ENCODE measurements at places on chromosomes 3 and 15. TPM values are rescaled to one million over a fixed set of nuclear protein-coding genes. Genes with fewer than 3 reads are reported as not detected.

Gene LRRC15
- 0.24 TPM for total RNA-seq

DNA sequence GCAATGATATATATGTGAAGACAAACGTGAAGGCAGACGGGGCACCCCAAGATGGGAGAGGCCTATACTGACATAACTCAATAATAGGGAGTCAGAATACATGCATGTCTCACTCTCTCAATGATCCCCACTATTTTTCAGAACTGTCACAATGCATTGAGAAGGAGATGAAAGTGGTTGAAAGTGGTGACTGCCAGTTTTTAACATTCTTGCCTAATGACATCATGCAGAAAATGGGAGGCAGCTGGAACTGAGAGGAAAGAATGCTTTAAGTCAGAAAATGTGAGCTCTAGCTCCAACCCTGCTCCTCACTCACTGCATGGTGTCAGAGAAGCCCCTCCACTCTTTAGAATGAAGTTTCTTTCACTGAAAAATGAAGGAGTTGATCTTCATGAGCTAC is 55.3 kb upstream of the P2RY1 start:
- no peak overlapping the region for H3K27ac ChIP-seq
- no peaks in the 10 kb centered on the region for H3K36me3 ChIP-seq
- H3K4me3 ChIP-seq, result no peak overlapping the region
- no peak for DNase-seq
- H3K27me3 ChIP-seq, result no peaks in the 10 kb centered on the region

DNA sequence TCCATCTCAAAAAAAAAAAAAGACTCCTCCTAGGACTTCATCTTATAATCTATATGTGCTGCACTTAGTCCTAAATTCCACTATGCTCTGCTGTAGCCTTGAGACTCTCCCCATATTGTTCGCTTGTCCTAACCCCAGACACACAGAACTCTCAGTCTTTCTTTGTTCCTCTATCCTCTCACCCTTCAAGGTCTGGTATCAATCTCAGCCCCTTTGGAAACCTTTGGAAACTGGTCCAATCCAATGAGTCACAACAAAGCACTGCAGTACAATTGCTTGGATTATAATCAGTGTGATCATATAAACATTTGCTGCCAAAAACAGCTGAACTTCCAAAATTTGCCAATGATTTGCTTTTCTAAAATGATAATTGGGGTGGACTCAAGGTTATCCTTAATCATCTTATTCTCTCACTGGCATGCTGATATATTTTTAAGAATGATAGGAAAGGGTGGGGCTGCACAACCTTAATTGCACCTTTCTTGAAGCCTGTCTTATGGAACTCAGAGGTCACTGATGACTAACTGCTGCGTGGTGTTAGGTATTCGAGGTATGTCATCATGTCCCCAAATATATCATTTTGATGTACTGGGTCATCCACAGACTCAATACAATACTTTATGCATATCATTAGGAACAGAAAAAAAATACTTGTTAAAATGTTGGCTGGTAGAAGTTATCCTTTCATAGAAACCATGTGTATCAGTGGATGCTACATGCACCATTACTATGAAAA is 756.7 kb downstream of the NR2F2 start:
- no peaks in the 10 kb centered on the region for H3K36me3 ChIP-seq
- no peak overlapping the region for H3K27ac ChIP-seq
- H3K27me3 ChIP-seq, result no peaks in the 10 kb centered on the region
- H3K4me3 ChIP-seq, result no peak overlapping the region
- H3K4me1 ChIP-seq, result no peaks in the 10 kb centered on the region
- DNase-seq, result no peak

DNA sequence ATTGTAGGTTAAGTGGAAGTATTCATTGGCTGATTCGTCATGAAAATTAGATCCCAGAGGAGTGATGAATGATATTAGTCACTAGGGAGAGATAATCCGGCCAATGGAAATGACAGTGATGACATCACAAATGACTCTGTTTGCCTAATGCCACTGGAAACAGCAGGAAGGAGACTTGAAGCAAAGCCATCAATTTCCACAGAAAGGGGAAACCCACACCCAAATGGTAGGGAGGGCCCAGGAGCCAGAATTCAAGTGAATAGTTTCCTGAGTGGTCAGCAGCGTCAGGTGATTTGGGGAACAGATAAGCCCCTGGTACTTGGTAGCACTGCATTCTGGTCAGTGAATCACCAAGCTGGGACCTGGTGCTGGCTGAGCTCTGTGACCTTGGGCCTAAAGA is 3.3 kb upstream of the ADAMTS9 start:
- H3K27ac ChIP-seq, result no peak overlapping the region
- H3K27me3 ChIP-seq, result no peaks in the 10 kb centered on the region
- no peak overlapping the region for H3K4me3 ChIP-seq

DNA sequence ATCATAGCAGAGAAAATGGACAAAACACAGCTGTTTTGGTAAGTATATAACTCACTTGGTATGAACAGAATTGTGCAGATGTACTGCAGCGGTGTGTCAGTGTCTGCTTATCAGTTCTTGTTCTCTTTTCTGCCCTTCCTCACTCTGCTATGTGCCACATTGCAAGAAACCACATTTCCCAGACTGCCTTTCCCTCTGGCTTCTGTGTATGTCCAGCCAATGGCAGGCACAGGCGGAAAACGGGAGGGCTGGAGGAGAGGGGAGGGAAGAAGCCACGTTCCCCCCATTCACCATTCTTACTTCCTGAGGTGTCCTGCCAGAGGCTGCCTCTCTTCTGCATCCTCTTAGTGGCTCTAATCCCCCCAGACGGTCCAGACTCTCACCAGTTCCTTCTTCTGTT is 15.4 kb downstream of the HHLA2 start:
- no peaks in the 10 kb centered on the region for H3K27me3 ChIP-seq
- H3K27ac ChIP-seq, result no peak overlapping the region
- H3K36me3 ChIP-seq, result no peaks in the 10 kb centered on the region
- H3K4me1 ChIP-seq, result no peaks in the 10 kb centered on the region

Gene CD276
- total RNA-seq, result 55.0 TPM

- no peak for DNase-seq
- H3K4me1 ChIP-seq, result peaks cover 51% of the 10 kb centered on the region
- H3K27ac ChIP-seq, result peak overlapping the region; percentile 49
- peaks cover 32% of the 10 kb centered on the region for H3K36me3 ChIP-seq
These were observed 19.3 kb upstream of the GPX1 start for GRCh38 chr3:49377483-49377882.

Gene HES1
- total RNA-seq, result 29.5 TPM

DNA sequence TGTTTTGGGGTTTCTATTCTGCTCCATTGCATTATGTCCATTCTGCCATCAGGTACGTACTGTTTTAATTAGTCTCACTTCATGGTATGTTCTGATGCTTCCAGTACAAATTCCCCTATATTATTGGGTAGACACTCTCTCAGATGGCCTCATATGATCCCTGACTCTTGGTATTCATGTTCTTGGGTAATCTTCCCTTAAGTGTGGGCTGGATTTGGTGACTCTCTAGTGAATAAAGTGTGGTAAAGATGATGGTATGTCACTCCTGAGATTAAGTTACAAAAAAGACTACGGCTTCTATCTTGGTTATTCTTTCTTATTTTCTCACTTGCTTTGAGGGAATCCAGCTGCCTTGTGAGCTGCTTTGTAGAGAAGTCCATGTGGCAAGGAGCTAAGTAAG is 89.6 kb upstream of the TBC1D5 start:
- no peaks in the 10 kb centered on the region for H3K4me1 ChIP-seq
- H3K27me3 ChIP-seq, result no peaks in the 10 kb centered on the region
- H3K27ac ChIP-seq, result no peak overlapping the region
- no peaks in the 10 kb centered on the region for H3K36me3 ChIP-seq
- H3K4me3 ChIP-seq, result no peak overlapping the region
- no peak for DNase-seq

DNA sequence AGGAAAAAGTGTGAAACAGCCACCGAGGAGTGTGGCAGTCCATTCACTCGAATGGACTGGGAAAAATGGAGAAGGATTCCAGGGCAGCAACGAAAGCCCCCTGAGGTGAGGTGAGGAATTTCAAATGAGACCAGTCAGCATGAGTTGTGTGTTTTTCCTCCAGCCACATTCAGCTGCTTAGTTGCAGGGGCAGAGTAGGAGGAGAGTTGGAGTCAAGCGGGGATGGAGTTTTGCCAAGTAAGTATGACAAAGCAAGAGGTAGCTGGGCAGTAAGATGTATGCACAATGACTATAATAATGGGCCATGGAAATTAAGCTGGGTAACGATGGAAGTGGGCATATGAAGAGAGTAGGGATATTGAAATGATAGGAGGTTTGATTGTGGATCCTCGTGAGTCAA is 64.4 kb downstream of the CCDC54 start:
- no peaks in the 10 kb centered on the region for H3K27me3 ChIP-seq
- H3K4me3 ChIP-seq, result no peak overlapping the region
- no peaks in the 10 kb centered on the region for H3K4me1 ChIP-seq
- no peak for DNase-seq

GRCh38 chr15:51131596-51132290 is 37.0 kb upstream of the TNFAIP8L3 start:
- H3K4me1 ChIP-seq, result no peaks in the 10 kb centered on the region
- H3K27ac ChIP-seq, result no peak overlapping the region
- no peaks in the 10 kb centered on the region for H3K36me3 ChIP-seq
- no peaks in the 10 kb centered on the region for H3K27me3 ChIP-seq

DNA sequence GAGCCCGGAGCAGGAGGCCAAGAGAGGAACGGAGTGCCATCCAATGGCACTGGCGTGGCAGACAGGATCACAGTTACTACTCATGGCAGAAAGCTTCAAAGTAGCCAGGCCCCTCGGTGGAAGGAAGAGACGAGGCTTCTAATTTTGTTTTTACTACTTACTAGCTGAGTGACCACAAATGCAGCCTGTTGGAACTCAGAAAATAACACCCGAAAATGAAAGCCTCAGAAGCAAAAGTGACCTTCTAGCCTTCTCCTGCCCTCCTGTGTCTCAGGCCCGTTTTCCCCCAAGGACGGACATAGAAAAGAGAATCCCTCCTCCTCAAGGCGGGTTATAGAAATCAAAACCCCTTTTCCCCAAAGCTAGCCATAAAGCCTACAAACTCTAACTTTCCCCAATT is 9.9 kb upstream of the STRA6 start:
- no peaks in the 10 kb centered on the region for H3K36me3 ChIP-seq
- H3K27ac ChIP-seq, result no peak overlapping the region
- no peaks in the 10 kb centered on the region for H3K4me1 ChIP-seq
- H3K4me3 ChIP-seq, result no peak overlapping the region
- no peak for DNase-seq
- peaks cover 3% of the 10 kb centered on the region for H3K27me3 ChIP-seq

DNA sequence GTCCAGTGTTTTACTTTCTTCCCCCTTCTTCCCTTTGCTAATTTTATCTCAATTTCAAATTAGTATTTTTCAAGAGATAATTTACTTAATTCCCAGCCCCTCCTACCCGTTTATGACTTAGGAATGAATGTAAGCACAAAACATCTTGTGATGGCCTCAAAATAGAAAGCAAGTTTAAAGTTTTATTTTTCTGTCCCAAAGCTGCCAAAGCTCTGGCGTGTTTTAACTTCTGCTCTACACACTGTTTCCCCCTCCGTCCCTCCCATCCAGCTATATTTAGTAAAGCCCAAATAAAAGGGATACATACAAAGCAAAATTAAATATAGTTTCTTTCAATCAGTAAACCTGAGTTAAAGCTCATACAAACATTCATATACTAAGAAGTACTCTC is 59.9 kb downstream of the IGF2BP2 start:
- H3K27ac ChIP-seq, result peak overlapping the region; percentile 44
- no peak overlapping the region for H3K4me3 ChIP-seq
- peaks cover 45% of the 10 kb centered on the region for H3K4me1 ChIP-seq
- no peaks in the 10 kb centered on the region for H3K27me3 ChIP-seq
- no peak for DNase-seq
- no peaks in the 10 kb centered on the region for H3K36me3 ChIP-seq

Gene ADAMTSL3
- 26.4 TPM for total RNA-seq

DNA sequence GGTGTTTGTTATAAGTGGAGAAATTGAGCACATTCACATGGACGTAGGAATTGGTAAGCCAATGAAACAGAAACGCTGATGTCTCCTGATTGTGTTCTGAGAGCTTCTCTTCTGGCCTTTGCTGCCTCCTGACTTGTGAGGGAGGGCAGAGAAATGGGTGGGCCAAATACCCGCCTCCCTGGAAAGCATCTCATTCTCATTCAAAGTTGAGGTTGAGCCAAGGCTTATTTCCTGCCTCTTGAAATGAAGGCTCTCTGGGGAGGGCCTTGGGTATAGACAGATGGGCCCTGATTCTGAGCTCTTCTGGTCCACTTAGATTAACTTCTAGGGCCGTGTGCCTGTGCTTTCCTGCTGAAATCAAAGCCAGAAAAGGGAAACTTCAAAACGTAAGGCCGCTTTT is 57.4 kb upstream of the MYZAP start:
- peak overlapping the region; percentile 56 for H3K27ac ChIP-seq
- DNase-seq, result no peak
- peaks cover 25% of the 10 kb centered on the region for H3K4me1 ChIP-seq
- peaks cover 32% of the 10 kb centered on the region for H3K36me3 ChIP-seq
- H3K27me3 ChIP-seq, result no peaks in the 10 kb centered on the region

- H3K36me3 ChIP-seq, result no peaks in the 10 kb centered on the region
- no peak for DNase-seq
- no peaks in the 10 kb centered on the region for H3K27me3 ChIP-seq
- H3K27ac ChIP-seq, result no peak overlapping the region
- H3K4me1 ChIP-seq, result peaks cover 15% of the 10 kb centered on the region
These were observed 215.2 kb upstream of the ROPN1 start for GRCh38 chr3:124207077-124207476.

DNA sequence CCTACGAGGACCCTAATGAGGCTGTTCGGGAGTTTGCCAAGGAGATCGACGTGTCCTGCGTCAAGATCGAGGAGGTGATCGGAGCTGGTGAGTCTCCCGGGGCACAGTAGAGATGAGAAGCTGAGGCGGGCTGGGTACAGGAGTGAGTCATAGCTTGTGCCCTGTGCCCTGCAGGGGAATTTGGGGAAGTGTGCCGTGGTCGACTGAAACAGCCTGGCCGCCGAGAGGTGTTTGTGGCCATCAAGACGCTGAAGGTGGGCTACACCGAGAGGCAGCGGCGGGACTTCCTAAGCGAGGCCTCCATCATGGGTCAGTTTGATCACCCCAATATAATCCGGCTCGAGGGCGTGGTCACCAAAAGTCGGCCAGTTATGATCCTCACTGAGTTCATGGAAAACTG is 17.9 kb downstream of the EPHB3 start:
- H3K36me3 ChIP-seq, result peaks cover 48% of the 10 kb centered on the region
- H3K4me3 ChIP-seq, result no peak overlapping the region
- H3K4me1 ChIP-seq, result peaks cover 19% of the 10 kb centered on the region
- H3K27me3 ChIP-seq, result peaks cover 8% of the 10 kb centered on the region
- no peak overlapping the region for H3K27ac ChIP-seq

DNA sequence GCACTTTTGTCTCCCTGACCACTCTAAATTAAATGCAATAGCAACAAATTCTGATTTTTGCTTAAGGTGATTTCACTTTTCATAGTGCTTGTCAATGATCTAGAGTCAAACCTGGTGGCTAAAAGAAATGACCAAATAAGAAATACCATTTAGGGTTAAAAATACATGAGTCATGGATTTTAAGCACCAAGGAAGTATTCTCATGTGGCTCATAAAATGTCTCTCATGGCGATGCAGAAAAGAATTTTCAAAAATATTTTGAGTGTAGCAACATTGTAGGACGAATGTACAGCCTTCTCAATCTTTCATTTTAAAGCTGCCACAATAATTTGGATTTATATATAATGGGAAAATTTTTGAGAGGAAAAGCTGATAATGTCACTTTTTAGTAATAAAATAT is 193.6 kb downstream of the EPHA3 start:
- no peaks in the 10 kb centered on the region for H3K27me3 ChIP-seq
- H3K4me3 ChIP-seq, result no peak overlapping the region
- H3K4me1 ChIP-seq, result no peaks in the 10 kb centered on the region
- DNase-seq, result no peak
- H3K36me3 ChIP-seq, result no peaks in the 10 kb centered on the region
